NCI-H1092 treated with DMSO at 0.1 percent for 48 hours (cell line): ENCODE measurements at places on chromosomes 2 and 18.

GRCh38 chr2:162521871-162522650 is 178.1 kb downstream of the GCA start:
- DNase-seq = no peak

GRCh38 chr18:39521164-39521563 is 1955.6 kb upstream of the CELF4 start:
- no peak for DNase-seq

GRCh38 chr2:205989271-205990071 is 96.5 kb downstream of the INO80D start:
- no peak for DNase-seq

DNA sequence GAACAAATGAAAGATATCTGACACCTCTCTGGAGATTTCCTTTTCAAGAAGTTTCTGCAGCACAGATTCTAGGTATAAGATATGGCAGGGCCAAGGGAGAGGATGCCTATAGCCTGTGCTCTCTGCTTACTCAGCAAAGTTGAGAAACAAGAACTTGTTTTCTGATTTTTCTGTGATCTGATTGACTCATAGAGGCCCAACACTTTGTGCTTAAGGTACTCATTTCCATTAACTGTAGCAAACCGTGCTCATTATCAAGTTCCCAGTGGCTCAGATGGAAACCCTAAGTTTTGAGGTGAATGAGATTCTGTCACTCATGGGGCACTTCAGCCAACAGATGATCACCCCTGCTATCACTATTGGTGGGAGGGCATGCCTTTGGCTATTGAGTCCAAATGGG is 124.3 kb downstream of the SP100 start:
- DNase-seq = no peak

GRCh38 chr2:54330162-54330925 is 74.3 kb upstream of the TSPYL6 start:
- peak; percentile 95 for DNase-seq

DNA sequence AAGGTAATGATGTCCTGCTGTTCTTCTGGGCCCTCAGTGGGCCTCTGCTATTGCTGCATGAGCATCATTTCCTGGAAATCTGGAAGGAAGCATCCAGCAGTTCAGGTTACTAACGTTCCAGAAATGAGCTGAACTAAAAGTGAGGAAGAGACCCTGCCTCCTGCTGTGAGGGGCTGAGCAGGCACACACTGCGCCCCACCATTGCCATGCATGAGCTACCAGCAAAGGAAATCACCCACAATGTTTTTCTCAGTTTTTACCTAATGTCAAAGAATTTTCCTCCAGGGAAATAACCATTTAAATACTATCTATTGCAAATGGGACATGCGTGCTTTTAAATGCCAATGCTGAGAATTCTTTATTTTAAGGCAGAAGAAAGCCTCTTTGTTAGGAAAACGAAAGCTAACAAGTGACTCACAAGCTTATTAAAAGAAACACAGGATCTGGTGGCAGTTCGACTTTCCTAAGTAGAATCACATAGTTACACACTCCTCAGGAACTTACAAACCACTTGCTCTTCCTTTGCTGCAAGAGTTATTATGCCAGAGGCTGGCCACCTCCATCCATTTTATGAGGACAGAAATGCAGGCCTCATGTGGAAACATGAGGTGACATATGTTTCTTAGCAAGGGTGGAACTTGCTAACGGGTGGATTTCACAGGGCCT is 152.6 kb upstream of the TTC39C start:
- no peak for DNase-seq

DNA sequence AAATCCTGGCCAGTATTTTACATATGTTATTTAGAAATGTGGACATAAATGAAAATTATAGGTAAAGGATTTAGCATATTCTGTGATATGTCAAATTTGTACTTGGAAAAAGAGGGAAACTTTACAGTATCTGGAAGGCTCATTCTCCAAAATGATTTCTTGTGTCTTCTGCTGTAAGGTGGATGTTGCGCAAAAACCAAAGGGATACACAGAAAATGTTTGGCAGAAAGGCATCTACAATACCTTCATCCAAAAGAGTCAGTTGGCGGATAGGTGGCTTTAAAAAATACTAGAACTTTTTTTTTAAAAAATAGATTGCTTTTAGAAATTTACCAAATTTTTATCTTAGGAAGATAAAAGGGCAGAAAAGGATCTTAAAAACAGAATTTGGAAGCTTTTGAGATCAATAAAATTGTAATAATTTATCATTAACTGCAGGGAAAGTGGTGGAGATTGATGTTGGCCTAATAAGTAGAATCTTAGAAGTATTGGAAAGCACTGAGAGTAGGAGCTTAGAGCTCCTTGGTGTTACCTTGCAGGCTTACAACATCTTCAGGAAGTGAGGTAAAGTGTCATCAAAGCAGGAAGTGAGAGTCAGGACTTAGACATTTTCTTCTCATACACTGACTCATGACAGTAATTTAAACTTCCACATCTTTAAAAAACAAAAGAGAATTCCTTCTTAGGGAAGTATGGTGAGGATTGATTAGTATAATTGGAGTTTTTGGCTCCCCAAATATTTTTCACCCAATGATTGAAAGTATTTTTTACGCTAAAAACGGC is 2.1 kb downstream of the NABP1 start:
- DNase-seq = no peak

GRCh38 chr2:69034845-69035244 is 21.9 kb downstream of the ANTXR1 start:
- no peak for DNase-seq

DNA sequence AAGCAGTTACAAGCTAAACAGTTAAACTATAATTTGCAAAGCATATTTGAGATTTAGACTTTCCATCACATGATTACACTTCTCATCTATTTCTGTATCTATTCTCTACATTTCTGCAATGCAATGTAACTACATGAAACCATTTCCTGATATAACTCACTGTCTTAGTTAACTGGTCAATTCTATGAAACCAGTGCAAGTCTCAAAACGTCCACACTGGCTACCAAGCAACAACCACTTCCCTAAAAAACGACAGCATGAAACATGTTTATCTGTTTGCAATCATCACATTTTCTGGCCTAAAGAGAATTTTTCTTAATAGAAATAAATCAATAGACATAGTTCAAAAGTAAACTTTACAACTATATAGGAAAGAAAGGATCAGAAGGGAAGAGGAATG is 17.4 kb downstream of the FECH start:
- no peak for DNase-seq

DNA sequence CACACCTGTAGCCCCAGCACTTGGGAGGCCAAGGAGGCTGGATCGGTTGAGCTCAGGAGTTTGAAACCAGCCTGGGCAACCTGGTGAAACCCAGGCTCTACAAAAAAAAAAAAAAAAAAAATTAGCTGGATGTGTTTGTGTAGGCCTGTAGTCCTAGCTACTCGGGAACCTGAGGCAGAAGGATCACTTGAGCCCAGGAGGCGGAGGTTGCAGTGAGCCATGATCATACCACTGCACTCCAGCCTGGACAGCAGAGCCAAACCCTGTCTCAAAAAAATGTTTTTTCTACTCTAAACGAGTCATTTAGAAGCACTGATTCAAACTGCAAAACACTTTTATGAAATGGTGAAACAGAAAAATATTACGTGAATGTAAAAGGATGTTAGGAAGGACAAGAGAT is 69.1 kb upstream of the SLC39A10 start:
- DNase-seq = no peak

GRCh38 chr2:241773511-241774418 is 2.9 kb upstream of the GAL3ST2 start:
- peak; percentile 28 for DNase-seq

GRCh38 chr18:36337679-36338402 is 40.3 kb downstream of the FHOD3 start:
- no peak for DNase-seq

DNA sequence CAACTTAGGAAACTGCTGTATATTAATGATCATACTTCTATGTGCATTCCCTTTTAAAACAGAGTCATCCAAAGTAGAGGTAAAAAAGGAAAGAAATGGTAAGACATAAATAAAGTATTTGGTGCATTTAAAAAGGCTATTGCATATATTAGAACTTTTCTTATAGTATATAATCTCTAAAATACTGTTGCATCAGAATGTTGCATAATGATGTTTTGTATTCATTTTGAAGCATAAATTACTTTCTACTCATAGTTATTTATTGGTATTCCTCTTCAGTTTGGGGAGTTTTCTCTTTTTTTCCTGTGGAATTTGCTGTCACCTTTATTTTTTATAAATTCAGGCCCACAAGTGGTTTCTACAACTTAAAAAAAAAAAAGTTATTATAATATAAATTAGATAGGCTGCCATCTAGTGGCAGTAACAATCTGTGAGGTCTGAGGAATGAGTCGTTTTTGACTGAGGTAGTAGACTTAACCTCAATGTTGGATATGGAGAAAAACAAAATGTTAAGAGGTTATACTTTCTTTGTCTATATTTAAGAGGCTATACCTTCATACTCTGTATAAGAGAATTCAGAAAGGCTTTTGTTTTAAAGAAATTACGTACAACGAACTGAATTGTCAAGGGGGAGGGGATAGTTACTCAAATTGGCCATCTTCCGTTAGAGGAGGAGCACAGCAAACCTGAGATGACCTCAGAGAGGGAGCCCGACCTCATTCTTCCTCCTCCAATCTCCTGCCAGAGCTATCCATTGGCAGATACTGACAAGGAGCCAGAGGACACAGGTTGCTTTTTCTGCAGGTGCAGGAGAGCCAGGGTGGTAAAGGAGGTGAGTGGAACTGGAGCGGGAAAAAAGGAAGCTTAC is 23.8 kb downstream of the ANKAR start:
- DNase-seq = peak; percentile 15

DNA sequence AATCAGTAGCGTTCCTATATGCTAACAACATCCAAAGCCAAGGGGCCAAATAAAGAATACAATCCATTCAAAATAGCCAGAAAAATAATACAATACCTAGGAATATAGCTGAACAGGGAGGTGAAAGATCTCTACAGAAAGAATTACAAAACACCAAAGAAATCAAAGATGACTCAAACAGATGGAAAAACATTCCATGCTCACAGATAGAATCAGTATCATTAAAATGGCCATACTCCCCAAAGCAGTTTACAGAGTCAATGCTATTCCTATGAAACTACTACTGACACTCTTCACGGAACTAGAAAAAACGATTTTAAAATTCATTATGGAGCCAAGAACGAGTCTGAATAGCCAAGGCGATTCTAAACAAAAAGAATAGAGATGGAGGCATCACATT is 57.4 kb downstream of the CCBE1 start:
- DNase-seq = no peak

DNA sequence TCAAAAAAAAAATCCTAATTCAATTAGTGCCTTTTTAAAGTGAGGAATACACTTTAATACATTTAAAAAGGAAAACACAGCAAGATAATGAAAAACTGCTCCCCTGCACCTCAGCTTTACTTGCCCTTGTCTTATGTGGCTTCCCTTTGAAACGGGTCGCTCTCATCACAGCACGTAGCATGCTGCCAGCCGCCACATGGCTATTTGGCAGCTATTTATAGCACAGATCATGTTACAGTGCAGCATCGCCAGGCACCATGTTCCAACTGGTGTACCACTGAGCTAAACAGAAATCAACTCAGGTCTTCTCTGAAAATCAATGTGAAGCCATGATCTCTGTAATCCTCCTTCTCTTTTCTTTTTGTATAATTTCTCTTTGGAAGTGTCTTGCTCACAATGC is 65.1 kb downstream of the TMEM182 start:
- DNase-seq = peak; percentile 83

- no peak for DNase-seq
These were observed 11.9 kb downstream of the FRZB start for GRCh38 chr2:182854375-182855105.

DNA sequence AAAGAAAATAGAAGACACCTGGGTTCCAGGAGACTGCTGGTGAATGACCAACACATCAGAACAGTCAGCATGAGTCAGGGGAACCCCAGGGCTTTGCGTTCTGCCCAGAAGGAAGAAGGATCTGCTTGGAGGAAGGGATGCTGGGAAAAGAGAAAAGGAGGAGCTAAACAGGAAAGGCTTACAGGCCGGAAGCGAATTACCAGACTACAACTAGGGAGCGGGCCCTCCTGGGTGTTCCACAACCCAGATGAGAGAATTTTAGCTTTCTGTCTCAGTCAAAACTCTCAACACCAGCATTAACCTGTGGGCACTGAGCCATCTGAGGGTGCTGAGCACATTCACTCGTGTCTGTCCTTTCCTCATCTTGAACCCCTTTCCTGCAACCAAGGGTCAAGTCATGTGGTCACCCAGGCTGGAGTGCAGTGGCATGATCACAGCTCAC is 19.2 kb downstream of the CDC42EP3 start:
- DNase-seq = no peak

DNA sequence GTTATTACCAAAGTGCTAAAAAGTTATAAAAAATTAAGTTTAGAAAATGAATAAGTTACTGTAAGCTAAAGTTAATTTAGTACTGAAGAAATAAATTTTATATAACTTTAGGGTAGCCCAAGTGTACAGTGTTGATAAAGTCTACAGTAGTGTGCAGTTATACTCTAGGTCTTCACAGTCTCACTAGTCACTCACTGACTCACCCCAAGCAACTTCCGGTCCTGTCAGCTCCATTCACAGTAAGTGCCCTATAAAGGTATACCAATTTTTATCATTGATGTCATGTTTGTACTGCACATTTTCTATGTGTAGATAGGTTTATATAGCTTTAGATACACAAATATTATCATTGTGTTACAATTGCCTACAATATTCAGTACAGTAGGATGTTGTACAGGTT is 518.3 kb upstream of the PIK3C3 start:
- no peak for DNase-seq

DNA sequence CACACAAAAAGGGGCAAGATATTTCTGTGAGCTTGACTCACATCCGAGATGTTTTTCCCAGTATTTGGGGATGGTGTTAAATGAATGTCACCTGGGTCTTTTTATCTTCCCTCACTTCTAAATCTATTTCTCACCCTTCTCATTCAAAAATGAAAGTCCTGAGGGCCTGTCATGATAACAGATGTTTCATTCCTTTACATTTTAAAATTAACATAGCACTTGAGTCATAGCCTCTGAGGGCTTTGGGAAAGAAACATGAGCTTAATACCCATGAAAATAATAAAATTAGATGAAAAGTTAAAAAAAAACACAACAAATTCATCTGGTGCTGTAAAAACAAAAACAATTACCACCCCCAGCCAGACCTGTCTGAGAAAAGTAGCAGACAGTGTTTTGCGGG is 226.7 kb downstream of the HNMT start:
- DNase-seq = no peak

GRCh38 chr2:241036397-241036963 is 38.1 kb downstream of the SNED1 start:
- peak; percentile 3 for DNase-seq

DNA sequence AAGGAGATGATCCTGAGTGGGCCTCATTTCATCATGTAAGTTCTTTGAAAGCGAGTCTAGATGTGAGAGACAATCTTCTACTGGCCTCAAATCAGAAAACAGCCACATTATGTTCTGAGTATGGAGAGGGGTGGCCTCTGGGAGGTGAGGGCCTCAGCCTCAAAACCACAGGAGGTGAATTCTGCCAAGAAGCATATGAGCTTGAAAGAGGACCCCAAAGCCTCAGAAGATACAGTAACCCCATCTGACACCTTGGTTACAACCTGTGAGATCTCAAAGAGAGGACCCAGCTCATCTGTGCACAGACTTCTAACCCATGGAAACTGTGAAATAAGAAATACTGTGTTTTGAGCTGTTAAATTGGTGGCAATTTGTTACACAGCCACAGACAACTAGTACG is 200.1 kb downstream of the ARHGAP15 start:
- DNase-seq = no peak

GRCh38 chr2:28250006-28250405 is 142.7 kb upstream of the FOSL2 start:
- no peak for DNase-seq
